ENCODE measurements at places on chromosomes 3 and 15. TPM values are rescaled to one million over a fixed set of nuclear protein-coding genes. Genes with fewer than 3 reads are reported as not detected.

The NEDD4 gene
- 10.4 TPM for total RNA-seq

The CDHR4 gene
- not detected for total RNA-seq

The PRKCI gene
- total RNA-seq = 41.1 TPM

The RBP2 gene
- not detected for total RNA-seq

The ZBBX gene
- not detected for total RNA-seq

The ALDH1A2 gene
- 0.19 TPM for total RNA-seq

The GOLGA8J gene
- not detected for total RNA-seq

The PRICKLE2 gene
- total RNA-seq = 3.4 TPM

The CLRN1 gene
- total RNA-seq = not detected

The UBE2E1 gene
- 114 TPM for total RNA-seq

The ZNF774 gene
- 1.9 TPM for total RNA-seq

The SCAANT1 gene
- not detected for total RNA-seq

The PLEKHO2 gene
- 5.9 TPM for total RNA-seq

The ZSCAN29 gene
- 30.4 TPM for total RNA-seq

The C3orf20 gene
- not detected for total RNA-seq

The DNAJC17 gene
- 13.9 TPM for total RNA-seq

The TP63 gene
- total RNA-seq = 162 TPM

The CKMT1A gene
- total RNA-seq = 114 TPM

The CCR9 gene
- total RNA-seq = not detected

The BUB1B gene
- total RNA-seq = 22.3 TPM

The PPP4R2 gene
- total RNA-seq = 22.7 TPM

The CDCP1 gene
- 35.7 TPM for total RNA-seq

The ARHGEF26 gene
- total RNA-seq = 9.4 TPM

The SH3GL3 gene
- total RNA-seq = 1.5 TPM

The GP9 gene
- not detected for total RNA-seq

The GOLGA8Q gene
- total RNA-seq = not detected

The LMCD1 gene
- total RNA-seq = 26.5 TPM

The KNL1 gene
- 2.9 TPM for total RNA-seq

The AEN gene
- total RNA-seq = 31.4 TPM

The TRIM42 gene
- total RNA-seq = not detected

The SCN5A gene
- not detected for total RNA-seq

Data from esophagus squamous epithelium (tissue), 5 donors.